ENCODE measurements at places on chromosomes 6 and 20.

DNA sequence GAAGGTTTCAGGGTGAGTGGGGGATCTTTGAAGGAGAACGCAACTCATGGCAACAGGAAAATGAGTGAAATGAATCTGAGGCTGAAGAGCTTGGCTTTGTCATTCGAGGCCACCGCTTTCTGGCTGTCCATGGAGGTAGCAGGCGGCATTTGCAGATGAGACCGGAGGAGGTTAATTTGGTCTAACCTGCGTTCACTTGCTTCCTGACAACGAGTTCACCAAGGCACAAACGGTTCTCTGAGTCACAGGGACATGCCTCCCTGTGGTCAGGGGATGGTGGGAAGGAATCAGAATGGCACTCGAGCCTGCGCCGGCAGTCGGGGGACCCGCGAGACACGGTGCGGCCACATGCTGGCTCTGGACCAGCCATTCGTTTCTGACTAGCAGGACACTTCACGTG, 75.0 kb downstream of the IRF4 start:
- no peak for DNase-seq

DNA sequence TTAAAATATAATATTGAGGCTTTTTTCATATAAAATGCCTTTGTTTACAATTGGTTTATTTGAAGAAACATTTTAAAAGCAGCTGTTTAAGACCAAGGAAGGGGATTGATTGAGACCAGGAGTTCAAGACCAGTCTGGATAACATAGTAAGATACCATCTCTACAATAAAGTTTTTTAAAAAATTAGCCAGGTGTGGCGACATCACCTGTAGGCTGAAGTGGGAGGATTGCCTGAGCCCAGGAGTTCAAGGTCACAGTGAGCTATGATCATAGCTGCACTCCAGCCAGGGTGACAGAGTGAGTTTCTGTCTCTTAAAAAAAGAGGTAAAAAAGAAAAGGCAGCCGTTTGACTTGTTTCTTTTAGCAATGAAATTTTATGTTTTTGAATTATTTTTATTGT, 117.0 kb downstream of the STXBP5 start:
- no peak for DNase-seq

DNA sequence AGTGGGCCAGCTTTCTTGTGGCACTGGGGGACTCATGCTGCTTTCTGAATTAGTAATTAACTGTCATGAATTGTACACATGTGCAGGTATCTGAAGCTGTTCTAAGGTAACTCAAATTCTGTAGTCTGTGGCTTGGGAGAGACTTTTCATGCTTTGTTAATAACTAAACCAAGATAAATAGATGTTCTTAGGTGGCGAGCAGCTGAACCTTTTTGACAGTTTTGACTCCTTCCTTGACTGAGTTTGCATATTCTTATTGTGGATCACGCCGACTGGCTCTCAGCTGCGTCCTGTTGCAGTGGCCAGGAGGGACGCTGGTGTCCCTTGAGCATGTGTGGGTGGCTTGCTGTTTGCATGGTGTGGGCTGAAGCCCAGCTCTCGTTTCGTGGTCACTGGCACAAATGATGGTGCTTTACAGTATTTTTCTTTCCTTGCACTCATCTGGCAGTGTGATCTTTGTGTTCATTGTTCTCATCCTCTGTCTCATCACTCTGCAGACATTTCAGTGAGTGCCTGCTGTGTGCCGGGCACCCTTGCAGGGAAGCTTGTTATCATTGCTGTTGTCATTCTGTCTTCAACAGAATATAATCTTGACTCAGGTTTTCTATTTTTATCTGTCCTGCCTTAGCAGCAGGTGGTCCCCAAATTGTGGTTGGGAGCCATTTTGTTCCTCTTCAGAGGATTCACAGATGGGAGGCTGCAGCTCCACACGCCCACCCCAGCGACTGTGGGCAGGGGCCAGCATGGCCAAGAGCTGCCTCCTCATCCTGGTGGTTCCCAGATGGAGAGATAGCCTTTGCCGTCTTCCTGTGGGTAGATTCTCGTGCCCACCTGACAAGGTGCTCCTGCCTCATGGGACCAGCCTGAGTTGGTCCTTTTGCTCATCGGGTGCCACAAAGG, 39.6 kb downstream of the DUSP22 start:
- DNase-seq, result no peak

GRCh38 chr20:52039790-52040189, 151.8 kb downstream of the ZFP64 start:
- no peak for DNase-seq

DNA sequence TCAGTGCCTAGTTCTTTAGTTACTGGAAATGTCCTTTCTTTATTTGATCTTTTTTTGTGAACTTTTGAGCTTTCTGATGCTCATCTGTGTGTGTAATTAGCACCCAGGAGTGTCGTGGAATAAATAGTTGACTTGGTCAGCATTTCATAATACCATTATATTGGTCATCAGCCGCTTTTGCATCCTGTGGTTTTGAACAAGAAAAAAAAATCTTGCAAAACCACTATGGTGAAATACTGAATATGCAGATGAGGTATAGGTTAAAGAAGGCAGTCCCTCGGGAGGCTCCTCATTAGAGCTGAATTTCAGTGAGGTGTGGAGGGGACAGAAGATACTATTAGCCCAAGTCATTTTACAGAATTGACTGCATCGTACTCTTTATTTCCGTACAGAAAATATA, 90.1 kb downstream of the FOXO3 start:
- DNase-seq, result no peak

DNA sequence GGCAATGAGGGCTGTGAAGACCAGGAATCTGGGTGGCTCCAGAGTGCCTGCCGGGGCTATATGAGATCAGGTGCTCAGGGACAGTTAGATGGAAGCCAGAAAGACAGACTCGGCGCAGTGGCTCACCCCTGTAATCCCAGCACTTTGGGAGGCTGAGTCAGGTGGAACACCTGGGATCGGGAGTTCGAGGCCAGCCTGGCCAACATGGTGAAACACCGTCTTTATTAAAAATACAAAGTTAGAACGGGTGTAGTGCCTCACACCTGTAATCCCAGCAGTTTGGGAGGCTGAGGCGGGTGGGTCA, 43.4 kb downstream of the BCAS4 start:
- no peak for DNase-seq
